NCI-H510A treated with DMSO at 0.1 percent for 48 hours (cell line): ENCODE measurements at places on chromosomes 4 and X.

DNA sequence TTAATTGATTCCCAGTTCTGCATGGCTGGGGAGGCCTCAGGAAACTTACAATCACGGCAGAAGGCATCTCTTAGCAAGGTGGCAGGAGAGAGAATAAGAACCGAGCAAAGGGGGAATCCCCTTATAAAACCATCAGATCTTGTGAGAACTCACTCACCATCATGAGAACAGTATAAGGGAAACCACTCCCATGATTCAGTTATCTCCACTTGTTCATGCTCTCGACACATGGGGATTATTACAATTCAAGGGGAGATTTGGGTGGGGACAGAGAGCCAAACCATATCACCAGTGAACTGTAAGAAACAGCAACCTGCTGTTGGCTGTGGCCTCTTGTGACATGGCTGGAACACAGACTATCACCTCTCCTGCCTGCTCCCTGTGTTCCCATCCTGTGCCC lies 7.1 kb upstream of the CYTL1 start:
- no peak for DNase-seq

GRCh38 chrX:3963980-3964379 lies 250.5 kb upstream of the PRKX start:
- DNase-seq, result no peak

GRCh38 chr4:128837679-128838078 lies 28.2 kb downstream of the JADE1 start:
- no peak for DNase-seq

DNA sequence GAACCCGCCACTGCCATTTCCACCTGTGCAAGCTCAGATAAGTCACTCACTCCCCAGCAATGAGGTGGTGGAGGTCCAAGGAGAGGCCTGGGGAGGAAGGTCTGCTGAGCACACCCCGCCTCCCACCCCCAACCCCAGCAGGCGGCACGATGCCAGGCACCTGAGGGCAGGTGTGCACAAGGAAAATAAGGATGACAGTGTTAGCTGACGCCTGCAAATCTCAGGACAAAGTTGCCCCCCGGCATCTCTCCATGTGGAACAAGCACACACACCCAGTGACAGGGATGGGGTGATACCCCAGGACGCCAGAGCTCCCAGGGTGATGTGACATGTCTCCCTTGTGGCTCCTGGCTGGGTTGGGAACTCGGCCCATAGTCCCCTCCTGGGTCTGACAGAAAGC lies 9.9 kb downstream of the JAKMIP1 start:
- DNase-seq, result no peak

GRCh38 chrX:124764354-124764753 lies 418.0 kb downstream of the SH2D1A start:
- no peak for DNase-seq

GRCh38 chrX:3129256-3129655 lies 88.0 kb downstream of the ARSF start:
- no peak for DNase-seq

DNA sequence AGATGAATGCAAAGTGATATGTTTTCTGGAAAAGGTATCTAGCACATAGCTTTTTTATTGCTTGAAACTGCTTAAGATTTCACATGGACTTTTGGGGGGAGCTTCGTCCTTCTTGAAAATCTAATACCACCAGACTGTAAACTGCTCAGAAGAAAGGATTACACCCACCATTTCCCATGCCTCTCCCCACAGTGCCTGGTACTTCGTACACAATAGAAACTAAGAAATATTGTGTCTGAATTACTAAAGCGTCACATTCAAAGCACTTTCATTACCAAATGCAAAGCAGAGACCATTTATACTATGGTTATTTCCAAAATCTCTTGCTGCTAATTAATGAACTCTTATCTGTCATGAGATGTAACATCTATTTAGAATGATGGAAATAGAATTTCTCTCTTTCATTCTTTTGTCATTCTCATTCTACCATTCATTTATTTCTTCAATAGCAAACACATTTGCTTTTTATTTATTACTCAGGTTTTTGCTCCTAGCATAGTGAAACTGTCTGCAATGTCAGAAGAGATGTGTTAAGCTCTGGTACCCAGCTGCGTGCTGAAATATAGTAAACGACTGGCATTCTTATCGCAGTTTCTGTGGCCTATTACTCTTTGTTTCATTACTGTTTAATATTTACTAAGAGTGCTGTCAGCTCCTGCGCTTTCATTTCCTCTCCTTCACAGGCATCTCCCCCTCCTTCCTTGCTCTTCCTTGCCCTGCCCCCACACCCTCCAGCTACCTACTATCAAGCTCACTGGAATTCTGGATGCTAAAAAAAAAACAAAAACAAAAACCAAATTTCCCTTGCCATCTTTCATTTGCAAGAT lies 51.4 kb upstream of the RAPGEF2 start:
- no peak for DNase-seq

DNA sequence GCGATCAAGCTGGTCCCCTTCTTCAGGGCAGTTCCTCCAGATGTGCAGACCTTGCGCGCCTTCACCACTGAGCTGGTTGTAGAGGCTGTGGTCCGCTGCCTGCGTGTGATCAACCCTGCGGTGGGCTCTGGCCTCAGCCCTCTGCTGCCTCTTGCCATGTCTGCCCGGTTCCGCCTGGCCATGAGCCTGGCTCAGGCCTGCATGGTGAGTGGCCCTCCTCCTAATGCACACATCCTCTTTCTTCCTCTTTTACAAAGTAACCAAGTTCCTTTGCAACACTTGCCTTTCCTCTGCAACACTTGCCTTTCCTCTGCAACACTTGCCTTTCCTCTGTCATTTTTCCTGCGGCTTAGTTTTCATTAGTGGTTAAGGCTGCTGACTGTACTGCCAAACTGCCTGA lies 1.8 kb downstream of the CCDC22 start:
- DNase-seq, result no peak

- peak; percentile 17 for DNase-seq
Observed at GRCh38 chr4:10117359-10118047, 904 bp upstream of the WDR1 start.

DNA sequence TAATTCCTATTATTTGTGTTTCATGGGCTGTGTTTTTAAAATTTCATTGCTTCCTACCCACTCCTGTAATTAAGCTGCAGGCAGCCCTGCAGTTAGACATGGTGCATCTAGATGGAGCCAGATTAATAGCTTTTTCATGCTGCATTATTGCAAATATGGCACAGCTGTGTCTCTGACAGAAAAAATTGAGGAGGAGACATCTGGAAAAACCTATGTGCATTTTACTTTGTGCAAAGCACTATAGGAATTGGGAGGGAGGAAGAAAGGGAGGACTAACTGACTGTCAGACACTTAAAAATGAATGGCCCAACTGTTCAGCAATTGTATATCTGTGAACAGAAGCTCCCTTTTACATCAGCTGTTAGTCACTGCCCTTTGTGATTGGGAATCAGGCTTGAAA lies 8.1 kb upstream of the RPGR start:
- DNase-seq, result no peak

GRCh38 chrX:6432226-6432625 lies 102.7 kb downstream of the VCX3A start:
- no peak for DNase-seq

DNA sequence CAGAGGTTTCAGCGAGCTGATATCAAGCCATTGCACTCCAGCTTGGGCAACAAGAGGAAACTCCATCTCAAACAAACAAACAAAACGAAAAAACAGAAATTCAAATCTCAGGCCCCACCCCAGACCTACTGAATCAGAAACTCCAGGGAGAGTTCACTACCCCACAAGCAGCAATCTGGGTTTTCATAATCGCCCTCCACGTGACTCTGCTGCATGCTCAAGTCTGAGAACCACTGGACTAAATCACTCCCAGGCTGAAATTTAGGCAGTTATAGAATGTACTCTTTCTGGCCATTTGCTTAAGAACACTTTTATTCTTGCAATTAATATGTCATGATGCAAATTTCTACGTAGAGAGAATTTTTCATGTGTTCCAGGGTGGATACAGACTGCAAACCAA lies 287.3 kb downstream of the USP46 start:
- no peak for DNase-seq

GRCh38 chr4:76256032-76256431 lies 4.5 kb downstream of the FAM47E start:
- no peak for DNase-seq

- no peak for DNase-seq
Observed at GRCh38 chr4:134560728-134561127, 359.1 kb upstream of the PABPC4L start.

- DNase-seq, result no peak
Observed at GRCh38 chr4:141174457-141174856, 41.2 kb upstream of the RNF150 start.

DNA sequence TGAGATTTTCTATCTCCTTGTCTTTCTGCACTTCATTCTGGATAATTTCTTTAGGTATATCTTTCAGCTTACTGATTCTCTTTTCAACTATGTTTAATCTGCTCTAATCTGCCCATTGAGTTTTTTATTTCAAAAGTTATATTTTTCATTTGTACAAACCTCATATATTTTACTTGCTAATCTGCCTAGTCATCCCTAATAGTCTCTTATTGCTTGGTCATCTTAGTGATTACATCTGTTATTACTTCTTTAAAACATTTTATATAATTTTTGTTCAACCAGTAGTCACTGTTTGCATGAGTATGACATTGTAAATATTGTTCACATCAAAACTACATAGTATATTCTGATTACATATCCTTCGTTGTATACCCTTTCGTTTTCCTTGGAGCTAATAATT lies 32.4 kb downstream of the KANTR start:
- no peak for DNase-seq

DNA sequence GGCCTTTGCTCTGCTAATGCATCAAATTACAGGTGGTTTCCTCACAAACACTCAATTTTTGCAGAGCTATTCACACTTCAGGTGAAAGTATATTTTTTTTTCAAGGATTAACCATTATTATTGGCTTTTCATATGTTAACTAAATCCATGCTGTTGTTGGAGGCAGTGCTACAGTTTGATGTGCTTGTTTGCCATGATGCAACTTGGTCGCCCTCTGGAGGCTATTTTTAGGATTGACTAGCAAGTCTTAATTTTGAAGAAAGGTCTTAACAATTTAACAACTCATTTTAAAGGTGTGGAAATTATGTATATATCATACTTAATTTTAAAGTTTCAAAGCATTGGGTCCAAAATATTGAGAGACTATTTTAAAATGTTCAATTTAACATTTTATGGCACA lies 168.8 kb upstream of the FAM47A start:
- DNase-seq, result peak; percentile 17

GRCh38 chrX:38038501-38038900 lies 32.1 kb downstream of the SYTL5 start:
- DNase-seq, result no peak

DNA sequence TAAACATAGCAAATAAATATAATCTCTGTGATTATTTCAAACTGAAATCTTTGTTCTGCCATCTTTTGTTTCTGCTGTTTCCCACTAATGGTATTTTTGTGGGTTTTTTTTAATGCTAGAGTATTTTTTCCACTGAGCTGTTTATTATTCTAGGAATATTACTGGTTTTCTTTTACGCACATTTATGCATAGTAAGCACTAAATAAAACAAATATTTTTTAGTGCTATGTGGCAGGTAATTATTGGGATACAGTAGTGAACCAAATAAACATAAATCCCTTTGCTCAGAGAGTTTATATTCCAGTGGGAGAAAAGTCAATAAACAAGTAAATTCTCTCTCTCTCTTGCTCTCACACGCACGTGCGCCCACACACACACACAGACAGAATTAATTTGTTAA lies 397.4 kb downstream of the PRDM5 start:
- DNase-seq, result no peak

- DNase-seq, result no peak
Observed at GRCh38 chr4:87108142-87108546, 112.3 kb downstream of the KLHL8 start.

DNA sequence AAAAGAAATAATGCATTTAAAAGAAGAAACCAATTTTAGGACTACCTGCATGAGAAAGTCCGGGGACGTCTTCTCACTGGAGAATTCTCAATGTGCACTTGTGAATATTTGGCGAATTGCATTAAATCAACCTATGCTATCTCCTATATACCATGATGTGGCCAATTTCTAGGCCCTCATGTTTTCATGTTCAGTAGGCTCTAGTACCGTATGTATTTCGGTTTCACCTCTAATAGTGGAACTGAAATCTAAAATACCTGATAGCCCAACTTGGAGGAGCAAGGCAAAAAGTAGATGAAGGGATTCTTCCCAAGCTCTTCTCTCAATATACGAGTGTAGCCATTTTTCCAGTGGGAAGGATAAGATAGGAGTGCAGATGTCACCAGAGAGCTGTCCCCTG lies 11.4 kb upstream of the FGF2 start:
- no peak for DNase-seq

GRCh38 chr4:52861879-52862616 lies at the start of gene RASL11B:
Gene RASL11B, plus strand, starts transcription at chr4:52862317. Its CDS starts 191 bp downstream, at chr4:52862508.
- DNase-seq, result peak; percentile 50

DNA sequence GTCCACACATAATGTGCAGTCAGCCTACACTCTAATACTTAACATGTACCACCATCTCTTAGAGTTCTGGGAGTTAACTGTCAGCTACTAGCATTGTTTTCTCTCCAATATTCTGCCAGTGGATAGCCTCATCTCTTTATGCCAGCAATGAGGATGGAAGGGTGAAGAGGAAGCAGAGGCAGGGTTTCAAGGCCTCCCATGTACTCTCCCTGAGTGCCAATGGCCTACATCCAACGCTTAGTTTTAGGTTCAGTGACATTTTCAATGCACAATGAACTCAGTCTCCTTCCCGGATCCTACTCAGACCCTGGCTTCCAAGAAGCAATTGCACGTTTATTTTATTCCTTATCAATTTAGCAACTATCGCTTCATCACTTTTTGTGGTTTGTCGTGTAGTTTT lies 686.1 kb downstream of the DMD start:
- no peak for DNase-seq

- no peak for DNase-seq
Observed at GRCh38 chr4:110544594-110544993, 68.6 kb downstream of the ENPEP start.

- DNase-seq, result no peak
Observed at GRCh38 chr4:25609976-25610375, 45.7 kb upstream of the SLC34A2 start.

DNA sequence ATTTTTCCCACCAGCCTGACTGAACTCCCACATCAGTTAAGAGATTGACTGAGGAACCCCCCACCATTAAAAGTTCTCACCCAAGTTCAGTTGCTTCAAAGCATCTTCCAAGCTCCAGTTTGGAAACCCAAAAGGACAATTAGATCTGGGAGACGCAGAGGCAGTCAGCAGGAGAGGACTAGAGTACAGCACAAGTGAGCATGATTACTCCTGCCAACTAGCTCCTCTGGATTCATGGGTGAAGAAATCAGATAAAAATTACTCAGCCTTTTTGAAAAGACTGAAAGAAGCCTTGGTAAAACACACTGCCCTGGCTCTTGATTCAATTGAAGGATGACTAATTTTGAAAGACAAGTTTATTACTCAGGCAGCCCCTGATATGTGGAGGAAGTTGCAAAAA lies 297.5 kb downstream of the ADAM29 start:
- DNase-seq, result no peak

DNA sequence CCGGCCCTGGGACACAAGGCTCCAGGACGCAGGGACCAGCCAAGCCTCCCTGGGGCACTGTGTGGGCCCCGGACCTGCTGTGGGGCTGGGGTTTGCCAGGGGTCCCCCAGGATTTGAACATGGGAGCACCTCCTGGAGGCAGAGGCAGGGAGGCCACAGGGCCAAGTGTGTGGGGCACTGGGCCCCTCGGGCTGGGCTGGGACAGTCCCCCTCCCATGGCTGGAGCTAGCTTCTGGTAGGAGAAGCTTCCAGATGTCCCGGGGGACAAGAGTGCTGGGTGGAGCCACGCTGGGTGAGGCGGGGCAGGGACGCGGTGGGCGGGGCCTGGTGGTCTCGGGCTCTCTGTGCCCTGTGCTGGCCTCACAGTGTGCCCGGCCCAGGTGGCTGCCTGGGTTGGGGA lies 18.6 kb downstream of the FGFRL1 start:
- DNase-seq, result no peak
